ENCODE measurements at places on chromosomes 5 and 9.

- no peak for DNase-seq
Measured at GRCh38 chr5:170223906-170224305, 8.9 kb upstream of the C5orf58 start.

DNA sequence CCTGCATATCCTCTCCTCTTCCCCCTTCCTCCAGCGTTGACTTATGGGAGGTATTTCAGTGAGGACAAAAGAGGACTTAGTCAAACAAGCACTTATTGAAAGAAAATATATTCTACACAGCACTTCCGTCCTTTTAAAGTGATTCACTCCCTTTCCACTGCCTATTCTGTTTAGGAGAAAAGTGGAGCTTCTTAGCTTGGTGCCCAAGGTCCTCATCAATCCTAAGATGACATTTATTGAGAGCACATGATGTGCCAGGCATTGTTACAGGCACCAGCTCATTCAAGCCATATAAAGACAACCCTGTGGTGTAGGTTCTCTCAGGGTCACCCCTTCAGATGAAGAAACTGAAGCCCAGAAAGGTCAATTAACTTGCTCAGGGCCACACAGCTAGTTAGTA is 95.9 kb downstream of the KCNIP1 start:
- no peak for DNase-seq

GRCh38 chr9:99919930-99920329 is 13.5 kb downstream of the STX17 start:
- no peak for DNase-seq

DNA sequence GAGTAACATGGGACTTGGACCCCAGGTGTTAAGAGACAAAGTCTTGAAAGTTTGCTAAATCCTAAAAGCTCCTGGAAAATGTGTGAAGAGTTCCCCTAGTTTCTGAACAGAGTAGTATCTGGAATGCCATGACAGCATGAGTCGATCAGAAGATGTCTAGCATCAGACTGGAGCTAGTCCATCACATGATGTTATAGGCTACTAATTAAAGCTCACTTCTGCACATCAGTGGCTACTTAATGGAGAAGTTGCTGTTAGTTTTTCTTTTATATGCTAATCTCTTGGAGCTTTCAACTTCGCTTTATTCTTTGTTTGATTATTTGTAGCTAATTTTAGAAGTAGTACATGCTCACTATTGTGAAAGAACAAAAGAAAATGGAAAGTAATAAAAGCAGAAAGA is 471.3 kb upstream of the KLF4 start:
- DNase-seq = no peak

GRCh38 chr5:68407311-68408239 is 192.0 kb downstream of the PIK3R1 start:
- no peak for DNase-seq

GRCh38 chr5:59540366-59540765 is 353.2 kb downstream of the PDE4D start:
- DNase-seq = no peak

DNA sequence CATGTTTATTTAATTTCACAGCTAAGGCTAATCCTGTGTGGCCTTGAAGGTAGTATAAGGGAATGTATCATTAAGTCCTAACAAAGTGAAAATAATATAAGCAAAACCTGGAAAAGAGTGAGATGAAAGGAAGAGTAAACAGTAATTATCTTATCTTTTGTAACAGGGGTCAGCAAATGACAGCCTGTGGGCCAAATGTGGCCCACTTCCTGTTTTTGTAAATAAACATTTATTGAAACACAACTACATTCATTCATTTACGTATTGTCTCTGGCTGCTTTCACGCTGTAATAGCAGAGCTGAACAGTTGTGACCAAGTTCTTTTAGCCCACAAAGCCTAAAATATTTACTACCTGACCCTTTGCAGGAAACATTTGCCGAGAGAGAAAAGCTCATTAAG is 78.4 kb upstream of the HTR4 start:
- no peak for DNase-seq

Measured in neural crest cell (in vitro differentiated cells).